ENCODE measurements at places on chromosomes 3 and 15.

- no peak for DNase-seq
Observed at GRCh38 chr15:95590533-95591044, 739.9 kb upstream of the NR2F2 start.

GRCh38 chr3:50170689-50171088, 15.6 kb downstream of the SEMA3F start:
- no peak for DNase-seq

DNA sequence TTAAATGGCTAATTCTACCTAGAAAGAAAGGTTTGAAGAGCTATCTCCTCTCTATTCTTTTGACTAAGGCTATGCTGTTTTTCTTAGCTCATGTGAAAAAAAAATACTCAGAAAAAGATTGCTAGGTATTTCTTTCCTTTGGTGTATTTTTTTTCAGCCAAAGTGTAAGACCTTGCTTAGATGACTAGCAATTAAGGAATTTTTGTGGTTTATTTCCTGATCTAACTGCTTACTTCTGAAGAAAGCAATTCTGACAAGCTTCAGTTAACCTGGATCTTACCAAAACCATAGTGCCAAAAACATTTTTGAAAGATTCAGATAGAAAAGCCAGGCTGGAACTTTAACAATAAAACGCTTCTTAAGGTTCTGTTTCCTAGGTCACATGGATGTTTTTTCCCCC, 315.6 kb downstream of the SOX2 start:
- no peak for DNase-seq

DNA sequence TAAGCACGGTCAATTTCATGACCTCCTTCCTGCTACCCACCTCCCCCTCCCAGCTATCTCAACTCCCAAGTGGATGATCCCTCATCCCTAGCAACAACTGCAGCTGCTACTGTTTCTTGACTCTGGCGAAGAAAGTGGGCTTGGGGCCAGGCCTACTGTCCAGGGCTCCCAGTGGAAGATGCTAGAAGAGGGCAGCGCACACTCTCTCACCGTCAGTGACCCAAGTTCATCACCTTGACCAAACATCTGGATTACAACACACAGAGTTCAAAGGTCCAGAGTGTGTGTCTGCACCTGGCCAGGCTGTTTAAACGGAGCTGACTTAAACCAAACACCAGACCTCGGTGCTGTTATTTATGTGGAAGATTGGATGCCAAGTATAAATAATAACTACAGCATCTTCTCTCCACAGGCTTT, 385.6 kb downstream of the SHQ1 start:
- no peak for DNase-seq

GRCh38 chr3:94776401-94776915, 713.6 kb downstream of the NSUN3 start:
- DNase-seq = no peak

- no peak for DNase-seq
Observed at GRCh38 chr3:62625268-62625667, 249.9 kb downstream of the CADPS start.

DNA sequence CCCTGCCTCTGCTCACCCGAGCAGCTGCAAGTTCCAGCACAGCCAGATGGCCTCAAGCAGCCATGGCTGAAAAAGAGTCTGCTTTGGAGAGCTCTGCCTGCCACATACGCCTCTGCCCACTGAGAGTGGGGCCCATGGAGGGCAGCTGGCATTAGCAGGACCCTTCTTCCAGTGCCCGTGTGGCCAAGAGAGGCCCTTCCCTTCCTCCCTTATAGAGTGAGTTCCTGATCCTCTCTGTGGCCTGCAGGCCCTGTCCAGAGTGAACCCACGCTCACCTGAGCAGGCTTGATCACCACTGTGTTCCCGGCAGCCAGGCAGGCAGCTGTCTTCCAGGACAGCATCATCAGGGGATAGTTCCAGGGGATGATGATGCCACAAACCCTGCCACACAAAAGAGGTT, 41.4 kb upstream of the SLC41A3 start:
- no peak for DNase-seq

DNA sequence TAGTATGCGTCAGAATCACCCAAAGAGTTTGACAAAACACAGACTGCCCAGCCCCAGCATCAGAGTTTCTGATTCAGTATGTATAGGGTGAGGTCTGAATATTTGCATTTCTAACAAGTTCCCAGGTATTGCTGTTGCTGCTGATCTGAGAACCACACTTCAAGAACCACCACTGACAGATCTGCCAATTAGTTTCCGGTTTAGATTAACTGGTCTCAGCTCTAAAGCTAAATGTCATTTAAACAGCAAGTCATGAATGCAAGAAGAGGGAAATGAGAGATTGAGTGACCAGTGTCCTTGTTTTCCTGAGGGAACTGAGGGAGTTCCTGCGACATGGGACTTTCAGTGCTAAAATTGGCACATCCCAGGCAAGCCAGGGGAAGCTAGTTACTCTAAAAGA, 305.0 kb downstream of the ZNF385D start:
- no peak for DNase-seq

DNA sequence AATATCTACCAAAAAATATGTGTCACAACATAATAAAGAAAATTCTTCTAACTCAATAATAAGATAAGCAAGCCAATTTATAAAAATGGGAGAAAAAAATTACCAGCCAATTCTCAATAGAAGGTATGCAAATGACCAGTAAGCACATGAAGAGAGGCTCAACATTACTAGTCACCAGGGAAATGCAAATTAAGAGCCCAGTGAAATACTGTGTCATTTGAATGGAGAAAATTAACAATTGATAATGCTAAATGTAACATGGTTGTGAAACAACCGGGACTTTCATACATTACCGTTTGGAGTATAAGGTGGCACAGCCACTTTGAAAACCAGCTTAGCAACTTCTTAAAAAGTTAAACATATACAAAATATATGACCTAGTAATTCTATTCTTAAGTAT, 460.7 kb downstream of the IGSF11 start:
- no peak for DNase-seq

Measured in NCI-H2171 treated with DMSO at 0.1 percent for 48 hours (cell line).